Memory B cell (primary cell): ENCODE measurements at places on chromosomes 7 and 10.

DNA sequence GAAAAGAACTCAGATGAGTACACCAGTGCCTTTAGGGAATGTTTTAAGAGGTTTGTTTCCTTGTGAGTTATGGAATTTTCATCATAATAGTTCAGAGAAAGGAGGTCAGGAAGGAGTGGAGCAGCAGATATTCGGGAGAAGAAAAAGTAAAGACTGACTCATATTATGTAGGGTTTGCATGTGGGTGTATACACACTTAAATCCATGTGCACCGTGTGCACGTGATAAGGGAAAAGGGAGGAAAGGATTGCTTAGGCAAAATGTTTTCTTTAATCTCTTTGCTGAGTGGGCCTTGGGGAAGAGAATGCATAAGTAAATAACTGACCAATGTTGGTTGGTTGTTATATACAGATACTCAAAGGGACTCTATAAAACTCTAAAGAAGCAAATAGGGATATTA is 30.2 kb downstream of the PLCE1 start:
- DNase-seq = no peak

GRCh38 chr7:4866528-4867496 is 5.0 kb upstream of the PAPOLB start:
- no peak for DNase-seq

DNA sequence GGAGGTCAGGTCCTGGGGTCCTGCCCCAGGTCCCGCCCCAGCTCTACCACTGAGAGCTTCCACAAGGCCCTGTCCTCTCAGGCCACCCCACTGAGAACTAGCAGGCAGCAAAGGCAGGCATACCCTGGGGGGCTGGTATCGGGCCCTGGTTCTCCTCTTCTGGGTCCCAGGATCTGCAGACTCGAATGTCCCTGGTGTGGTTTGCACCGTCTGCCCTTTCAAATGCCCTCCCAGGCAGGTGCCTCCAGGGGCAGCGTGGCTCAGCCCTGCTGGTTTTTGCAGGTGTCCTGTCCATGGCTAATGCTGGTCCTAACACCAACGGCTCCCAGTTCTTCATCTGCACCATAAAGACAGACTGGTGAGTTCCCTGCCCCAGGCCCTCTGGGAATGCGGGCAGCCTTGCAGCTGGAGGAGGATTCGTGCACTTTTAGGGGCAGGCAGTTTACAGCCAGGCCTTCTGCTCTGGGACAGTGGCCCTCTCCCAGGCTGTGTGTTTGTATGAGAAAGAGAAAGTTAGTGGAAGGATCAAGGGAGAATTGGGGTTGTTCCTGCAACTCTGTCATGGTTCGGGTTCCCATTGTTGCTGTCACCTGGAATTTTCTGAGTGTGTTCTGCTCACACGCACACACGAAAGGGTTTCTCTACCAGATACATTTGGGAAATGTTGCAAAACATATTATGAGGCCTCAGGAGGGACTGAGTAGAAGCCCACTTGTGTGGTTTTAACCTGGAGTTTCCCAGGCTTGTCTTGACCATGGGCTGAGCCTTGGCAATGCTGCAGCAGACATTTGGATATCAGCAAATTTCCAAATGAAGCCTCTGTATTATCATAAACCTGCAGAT is 5.0 kb downstream of the PPIF start:
- DNase-seq = no peak

- DNase-seq = no peak
These were observed 12.4 kb downstream of the PAPOLB start for GRCh38 chr7:4849390-4849789.

DNA sequence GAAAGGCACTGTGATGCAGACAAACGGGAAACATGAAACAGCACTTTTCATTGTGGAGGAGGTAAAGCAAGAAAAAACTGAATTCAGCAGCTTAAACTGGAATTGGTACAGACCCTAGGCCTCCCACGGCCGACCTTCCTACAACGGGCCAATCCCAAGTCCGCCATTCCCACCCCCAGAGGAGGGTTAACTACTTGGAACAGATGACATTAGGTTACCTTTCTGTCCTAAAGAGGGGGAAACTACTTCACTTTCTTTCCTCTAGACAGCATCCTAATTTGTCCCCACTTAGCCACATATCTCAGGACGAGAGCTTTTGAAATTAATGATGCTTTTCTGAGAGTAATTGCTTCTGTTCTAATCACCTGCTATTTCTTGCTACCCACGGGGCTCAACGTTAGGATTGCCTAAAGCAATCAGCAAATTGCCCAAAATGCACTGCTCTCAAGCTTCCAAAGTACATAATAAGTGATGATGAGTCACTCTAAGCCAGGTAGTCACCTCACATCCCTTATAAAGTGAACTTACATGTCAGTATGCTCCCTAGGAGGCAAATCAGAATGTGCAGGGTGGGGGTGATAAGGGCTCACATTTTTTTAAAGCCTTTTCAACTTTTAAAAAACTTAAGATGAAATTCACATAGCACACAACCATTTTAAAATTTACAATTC is 36.7 kb downstream of the LSM5 start:
- no peak for DNase-seq

DNA sequence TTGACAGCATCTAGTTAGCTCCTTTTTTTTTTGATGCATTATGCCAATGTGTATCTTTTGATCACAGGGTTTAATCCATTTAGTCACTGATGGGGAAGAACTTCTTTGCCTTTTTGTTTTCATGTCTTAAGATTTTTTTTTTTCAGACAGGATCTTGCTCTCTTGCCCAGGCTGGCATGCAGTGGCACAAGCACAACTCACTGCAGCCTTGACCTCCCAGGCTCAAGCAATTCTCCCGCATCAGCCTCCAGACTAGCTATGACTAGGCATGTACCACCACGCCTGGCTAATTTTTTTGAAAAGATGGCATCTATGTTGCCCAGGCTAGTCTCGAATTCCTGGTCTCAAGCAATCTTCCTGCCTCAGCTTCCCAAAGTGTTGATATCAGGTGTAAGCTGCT is 46.4 kb upstream of the PLA2G12B start:
- DNase-seq = no peak
